Activated B cell treated with CpG ODN at 0.5 μM for 24 hours (primary cell): ENCODE measurements at places on chromosomes 11 and 22. TPM values are rescaled to one million over a fixed set of nuclear protein-coding genes. Genes with fewer than 3 reads are reported as not detected.
A peak's percentile ranks its signal among the peaks of the same experiment; 100 is the strongest.

GRCh38 chr11:41201156-41201555 lies 258.3 kb downstream of the LRRC4C start:
- no peak for DNase-seq

DNA sequence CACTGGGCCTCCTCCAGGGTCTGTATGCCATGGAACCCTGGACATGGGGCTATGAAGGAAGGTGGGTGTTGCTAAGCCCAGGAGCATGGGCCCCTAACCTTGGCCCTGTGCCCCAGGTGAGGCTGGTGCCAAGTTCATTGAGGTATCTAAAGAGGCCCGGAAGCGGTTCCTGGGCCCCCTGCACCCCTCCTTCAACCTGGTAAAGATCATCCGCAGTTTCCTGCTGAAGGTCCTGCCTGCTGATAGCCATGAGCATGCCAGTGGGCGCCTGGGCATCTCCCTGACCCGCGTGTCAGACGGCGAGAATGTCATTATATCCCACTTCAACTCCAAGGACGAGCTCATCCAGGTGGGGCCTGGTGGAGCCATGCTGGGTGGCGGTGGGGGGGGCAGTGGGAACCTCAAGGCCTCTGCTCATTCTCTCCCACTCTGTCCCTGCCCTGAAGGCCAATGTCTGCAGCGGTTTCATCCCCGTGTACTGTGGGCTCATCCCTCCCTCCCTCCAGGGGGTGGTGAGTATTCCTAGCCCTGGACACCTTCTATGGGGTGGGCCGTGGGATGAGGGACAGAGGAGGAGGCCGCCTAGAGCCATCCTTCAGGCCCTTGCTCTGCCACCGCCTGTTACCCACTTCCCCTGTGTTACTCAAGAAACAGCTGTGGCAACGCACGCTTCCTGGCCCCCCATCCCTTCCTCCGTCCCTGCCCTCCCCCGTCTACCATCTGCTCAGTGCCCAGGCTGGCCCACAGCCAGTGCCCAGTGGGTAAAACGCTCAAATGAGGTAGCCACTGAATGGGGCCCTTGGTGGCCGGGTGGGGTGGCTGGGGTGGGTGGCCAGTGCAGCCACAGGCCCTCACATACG lies 3.0 kb downstream of the PNPLA2 start:
- DNase-seq, result no peak

Gene FGF19
- total RNA-seq, result not detected in 2 replicates

Gene OTOG
- not detected in 2 replicates for total RNA-seq

DNA sequence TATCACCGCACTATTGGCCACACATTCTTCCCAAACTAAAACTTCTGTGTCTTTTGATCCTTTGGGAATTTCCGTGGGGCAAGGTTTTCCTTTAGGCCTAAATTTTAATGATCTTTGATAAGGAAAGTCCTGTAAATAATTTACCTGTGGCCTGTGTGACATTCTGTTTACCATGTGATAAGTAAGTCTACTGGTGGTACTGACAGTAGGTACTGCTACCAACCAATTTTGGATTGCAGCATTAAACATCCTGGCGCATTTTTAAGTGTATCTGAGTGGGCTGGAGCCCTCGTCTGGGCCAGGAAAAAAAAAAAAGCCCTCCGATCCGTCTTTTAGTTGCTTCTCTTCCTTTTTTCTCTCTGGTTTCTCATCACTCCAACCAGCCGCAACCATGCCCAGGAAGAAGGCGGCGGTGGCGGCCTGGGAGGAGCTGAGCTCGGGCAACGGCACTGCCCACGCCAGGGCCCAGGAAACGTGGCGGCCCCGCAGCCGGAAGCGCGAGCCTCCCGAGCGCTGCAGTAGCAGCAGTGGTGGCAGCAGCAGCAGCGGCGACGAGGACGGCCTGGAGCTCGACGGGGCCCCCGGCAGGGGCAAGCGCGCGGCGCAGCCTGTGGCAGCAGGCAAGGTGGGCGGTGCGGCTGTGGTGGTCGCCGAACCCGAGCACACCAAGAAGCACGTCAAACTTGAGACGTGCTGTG lies 33.6 kb downstream of the ASRGL1 start:
- peak; percentile 25 for DNase-seq

Gene PRG3
- not detected in 2 replicates for total RNA-seq

- DNase-seq, result no peak
These were observed 11.4 kb upstream of the RRM1 start for GRCh38 chr11:4083198-4083597.

Gene IFITM2
- total RNA-seq, result 112 and 125 TPM in 2 replicates

DNA sequence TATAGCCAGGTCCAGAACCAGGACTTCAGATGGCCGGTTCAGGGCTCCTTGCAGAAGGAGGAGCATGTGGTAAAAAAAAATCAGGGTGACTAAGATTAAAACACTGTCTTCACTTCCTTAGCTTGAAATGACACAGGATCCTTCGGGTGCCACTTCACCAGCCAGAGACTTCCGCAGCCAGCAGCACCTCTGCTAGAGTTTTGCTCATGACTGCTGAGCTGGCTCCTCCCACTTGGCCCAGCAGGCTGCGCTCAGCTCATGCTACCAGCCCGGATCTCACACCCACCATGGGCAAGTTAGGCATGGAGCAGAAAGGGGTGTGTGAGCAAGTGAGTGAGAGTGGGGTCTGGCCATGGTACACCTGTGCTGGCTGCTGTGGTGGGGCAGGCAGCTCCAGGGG lies 6.6 kb upstream of the MS4A18 start:
- no peak for DNase-seq

DNA sequence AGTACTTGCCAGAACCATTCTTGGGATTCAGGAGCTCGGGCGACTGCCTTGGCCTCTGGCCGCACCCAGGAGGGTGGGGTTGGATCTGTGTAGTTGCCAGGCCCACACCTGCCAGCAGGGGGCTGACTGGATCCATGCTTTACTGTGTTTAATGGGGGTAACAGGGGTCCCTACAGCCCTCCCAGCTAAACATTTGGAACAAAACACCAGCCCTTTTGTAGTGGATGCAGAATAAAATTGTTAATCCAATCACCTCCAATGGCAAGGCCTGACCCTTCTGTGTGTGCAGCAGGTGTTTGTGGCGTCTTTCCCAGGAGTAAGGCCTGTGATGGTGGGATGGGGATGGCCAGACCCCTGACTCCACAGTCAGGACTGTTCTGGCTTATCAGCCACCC lies 22.5 kb downstream of the SUN2 start:
- DNase-seq, result no peak

DNA sequence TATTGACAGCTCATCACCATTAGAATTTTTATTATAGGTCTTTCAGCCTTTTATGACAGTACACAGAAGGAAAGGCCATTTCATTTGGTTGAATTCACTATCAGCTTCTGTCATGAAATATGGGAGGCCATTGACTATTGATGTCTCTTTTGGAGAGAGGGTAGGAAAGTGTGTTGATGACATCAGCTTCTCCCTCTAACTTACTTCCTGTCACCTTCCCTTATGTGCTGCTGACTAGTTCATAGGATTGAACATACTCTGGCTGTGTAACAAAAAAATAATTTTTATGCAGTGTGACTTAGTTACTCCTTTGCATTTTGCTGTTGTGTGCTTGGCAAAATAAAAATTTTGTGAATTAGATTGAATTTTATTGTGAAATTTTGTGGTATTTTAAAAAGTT lies 769.2 kb downstream of the METTL15 start:
- no peak for DNase-seq

GRCh38 chr22:37259540-37260029 lies 15.5 kb upstream of the RAC2 start:
- DNase-seq, result no peak

Gene ARHGAP8
- total RNA-seq, result 0.17 and 0.49 TPM in 2 replicates

GRCh38 chr11:73415854-73416615 lies 39.8 kb downstream of the RELT start:
- DNase-seq, result no peak

Gene TUB
- total RNA-seq, result not detected in 2 replicates

- no peak for DNase-seq
These were observed 9.0 kb upstream of the ATG16L2 start for GRCh38 chr11:72805216-72805615.

Gene NPAS4
- not detected in 2 replicates for total RNA-seq

- no peak for DNase-seq
These were observed 3.9 kb downstream of the RHOG start for GRCh38 chr11:3836903-3837302.

DNA sequence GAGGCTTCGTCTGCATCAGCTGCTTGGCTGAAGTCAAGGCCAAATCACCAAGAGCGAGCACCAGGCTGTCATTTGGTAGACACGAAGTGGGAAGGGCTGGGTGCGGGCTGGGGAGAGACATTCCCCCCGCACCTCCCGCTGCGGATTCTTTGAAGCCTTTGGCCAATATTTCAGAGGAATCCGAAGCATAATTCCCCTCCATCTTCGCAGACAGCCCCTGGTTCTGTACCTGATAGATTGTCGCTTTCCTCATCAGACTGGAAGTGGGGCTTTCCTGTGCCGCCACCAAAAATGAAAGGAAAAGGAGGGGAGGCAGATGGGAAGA lies 15.3 kb downstream of the BLID start:
- no peak for DNase-seq

Gene CATSPERZ
- total RNA-seq, result not detected in 2 replicates

- no peak for DNase-seq
These were observed 21.4 kb downstream of the KIF18A start for GRCh38 chr11:28086569-28086968.

DNA sequence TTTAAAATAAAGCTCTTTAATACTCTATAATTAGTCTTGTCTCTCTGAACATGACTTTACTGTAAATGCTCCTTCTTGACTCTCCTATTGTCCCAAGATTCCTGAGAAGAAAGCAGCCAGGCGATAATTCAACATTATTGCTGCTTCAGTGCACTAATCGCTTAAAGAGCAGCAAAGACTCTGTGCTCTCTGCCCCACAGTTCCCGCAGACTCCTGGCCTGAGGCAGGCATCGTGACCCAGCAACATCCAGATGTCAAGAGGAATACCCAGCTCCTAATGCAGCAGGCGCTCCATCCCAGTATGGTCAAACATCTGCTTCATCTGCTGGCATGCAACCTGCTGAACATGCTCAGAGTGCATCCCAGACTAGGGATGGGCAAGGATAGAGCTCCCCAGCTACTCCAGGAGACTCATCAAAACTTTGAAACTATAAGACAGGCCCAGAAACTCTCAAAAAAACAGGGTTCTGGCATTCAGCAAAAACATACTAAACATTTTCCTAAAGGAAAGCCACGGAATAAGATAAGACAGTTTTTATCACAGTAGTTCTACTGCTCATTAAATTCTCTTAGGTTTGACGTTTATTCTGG lies 270.0 kb downstream of the SOX6 start:
- no peak for DNase-seq

GRCh38 chr11:128595775-128596174 lies 8.4 kb upstream of the ETS1 start:
- no peak for DNase-seq

GRCh38 chr11:57069942-57070341 lies 81.2 kb downstream of the OR5AK2 start:
- DNase-seq, result no peak

- no peak for DNase-seq
These were observed 175.1 kb downstream of the LRRC4C start for GRCh38 chr11:41284354-41284753.

- no peak for DNase-seq
These were observed 526.3 kb upstream of the RAG2 start for GRCh38 chr11:37124384-37124783.

DNA sequence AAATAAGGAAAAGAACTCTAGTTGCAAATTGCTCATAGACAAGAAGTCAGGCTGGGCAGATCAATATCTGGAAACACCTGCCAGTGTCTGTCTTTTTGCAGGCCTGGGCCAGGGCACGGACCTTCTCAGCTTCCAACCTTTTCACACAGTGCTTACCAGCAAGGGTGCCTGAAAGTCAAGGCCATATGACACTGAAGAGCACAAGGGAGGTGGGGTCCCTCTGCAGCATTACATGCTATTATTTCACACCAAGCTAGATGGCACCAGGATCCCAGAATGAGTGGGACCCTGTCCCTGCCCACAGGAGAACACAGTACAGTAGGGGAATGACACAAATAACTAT lies 5.9 kb upstream of the PEX26 start:
- DNase-seq, result no peak

Gene C11orf97
- not detected in 2 replicates for total RNA-seq

DNA sequence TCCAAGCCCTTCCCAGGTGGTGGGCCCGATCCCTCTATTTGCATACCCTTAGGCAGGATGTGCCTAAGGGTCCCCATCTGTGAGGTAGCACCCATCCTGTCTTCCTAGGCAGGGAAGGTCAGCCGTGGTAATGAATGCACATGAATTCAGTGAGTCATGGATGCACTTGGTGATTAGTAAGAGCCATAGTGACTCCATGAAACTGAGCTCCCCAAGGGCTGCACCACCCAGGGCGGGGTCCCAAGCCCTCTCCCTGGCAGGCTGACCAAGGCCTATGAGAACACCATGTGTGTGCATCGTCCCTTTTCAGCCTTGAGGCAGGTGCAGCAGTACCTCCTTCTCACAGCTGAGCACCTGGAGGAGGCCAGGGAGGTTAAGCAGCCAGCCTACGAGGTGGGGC lies 15.6 kb upstream of the SUSD2 start:
- no peak for DNase-seq

Gene RFPL1
- not detected in 2 replicates for total RNA-seq

- no peak for DNase-seq
These were observed 22.7 kb upstream of the MTNR1B start for GRCh38 chr11:92946707-92947106.

GRCh38 chr11:124961972-124962609 lies 8.1 kb downstream of the CCDC15 start:
- DNase-seq, result no peak

GRCh38 chr11:128520888-128521681 lies 66.3 kb downstream of the ETS1 start:
- no peak for DNase-seq

DNA sequence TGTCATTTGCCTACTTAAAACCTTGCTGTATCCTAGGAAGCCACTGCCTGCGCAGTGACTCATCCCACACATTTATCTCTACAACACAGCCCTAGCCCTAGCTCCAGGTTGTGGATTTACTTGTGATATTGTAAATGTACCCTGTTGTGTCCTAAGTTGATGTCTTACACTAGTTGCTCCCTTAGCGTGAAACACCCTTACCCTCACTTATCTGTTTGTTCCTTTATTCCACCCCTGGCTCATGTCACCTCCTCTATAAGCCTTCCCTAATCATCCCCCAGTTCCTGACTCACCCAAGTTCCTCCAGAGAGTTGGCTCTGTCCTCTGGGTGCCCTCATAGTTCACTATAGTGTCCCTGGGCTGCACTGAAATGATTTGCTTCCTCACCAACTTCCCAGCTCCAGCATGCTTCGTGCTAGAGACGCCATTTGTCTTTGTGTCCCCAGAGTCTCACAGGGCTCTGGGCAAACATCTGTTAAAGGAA lies 431.8 kb upstream of the FAT3 start:
- no peak for DNase-seq

GRCh38 chr11:123371506-123372297 lies 58.4 kb upstream of the GRAMD1B start:
- no peak for DNase-seq

DNA sequence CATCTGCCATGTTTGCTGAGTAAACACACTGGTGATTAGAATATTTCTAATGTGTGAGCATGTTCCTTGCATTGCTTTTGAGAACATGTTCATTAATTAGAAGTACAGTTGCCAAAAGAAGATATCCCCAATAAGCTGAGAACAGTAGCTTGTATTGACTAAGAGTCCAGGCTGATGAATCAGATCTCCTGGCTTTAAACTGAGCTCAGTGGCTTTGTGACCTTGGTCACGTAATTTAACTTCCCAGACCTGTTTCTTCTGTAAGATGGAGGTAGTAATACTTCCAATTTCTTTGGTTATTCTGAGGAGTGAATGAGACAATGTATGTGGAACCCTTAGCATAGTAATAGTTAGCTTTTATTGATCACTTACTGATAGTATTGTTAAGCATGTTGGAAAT lies 61.9 kb downstream of the CYB5R2 start:
- no peak for DNase-seq
